ENCODE measurements at places on chromosomes 6 and 20.

DNA sequence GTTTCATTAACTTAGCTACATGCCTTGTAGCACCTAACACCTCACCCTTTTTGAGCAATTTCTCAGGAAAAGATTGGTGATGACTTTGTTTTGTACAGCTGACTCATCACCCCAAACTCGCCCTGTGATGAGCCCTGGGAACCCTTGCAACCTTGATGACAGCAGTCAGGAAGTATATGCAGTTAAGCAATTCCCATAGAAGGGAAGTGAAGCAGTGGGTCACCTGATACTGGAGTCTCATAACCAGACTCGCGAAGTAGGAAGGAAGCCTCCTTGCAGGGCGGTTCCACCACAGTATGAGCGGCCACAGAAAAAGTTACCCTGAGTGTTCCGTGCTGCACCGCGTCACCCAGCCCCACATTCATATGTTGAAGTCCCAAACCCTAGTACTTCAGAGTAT lies 82.0 kb upstream of the EDN1 start:
- DNase-seq, result peak; percentile 61

DNA sequence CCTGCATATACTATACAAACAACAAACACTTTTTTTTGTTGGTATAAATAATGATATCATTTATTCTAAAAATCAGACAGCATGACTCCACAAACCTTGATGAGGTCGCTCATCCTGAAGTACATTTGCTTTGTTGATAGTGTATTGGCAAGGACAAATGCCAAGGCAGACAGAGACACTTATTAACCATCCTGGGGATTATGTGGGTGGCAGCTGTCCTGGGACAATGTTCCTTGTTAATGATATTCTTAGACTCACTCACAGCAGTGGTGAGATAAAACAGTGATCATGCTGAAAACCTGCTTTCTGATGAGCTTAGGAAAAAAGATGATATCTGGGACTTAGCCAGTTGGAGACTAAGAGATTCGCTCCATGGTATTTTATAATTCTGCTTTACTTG lies 85.4 kb upstream of the OGFRL1 start:
- no peak for DNase-seq

DNA sequence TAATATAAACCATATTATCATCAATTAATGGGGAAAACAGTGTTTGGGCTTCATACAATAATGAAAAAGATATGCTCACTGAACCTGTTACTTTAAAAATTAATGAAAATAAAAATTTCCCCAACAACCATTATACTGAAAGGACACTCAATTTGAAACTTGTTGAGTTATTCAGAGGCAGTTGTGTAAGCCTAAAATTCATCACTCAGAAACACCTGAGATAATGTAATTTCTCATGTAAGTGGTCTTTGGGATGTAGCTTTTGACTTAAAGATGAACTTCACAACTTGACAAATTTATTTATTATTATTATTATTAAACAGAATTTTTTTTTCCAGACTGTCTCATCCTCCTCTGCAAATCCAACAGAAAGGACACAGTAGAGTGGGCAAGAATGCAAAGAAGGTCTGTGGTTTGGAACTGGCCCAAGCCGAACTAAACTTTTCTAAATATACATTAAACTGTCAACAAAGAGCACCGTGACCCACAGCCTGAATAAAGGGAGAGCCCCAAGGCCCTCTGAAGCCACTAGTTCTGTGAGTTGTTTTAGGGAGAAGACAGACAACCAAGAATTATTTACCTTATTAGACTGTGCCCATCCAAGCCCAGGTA lies 32.2 kb upstream of the HEY2 start:
- DNase-seq, result no peak

DNA sequence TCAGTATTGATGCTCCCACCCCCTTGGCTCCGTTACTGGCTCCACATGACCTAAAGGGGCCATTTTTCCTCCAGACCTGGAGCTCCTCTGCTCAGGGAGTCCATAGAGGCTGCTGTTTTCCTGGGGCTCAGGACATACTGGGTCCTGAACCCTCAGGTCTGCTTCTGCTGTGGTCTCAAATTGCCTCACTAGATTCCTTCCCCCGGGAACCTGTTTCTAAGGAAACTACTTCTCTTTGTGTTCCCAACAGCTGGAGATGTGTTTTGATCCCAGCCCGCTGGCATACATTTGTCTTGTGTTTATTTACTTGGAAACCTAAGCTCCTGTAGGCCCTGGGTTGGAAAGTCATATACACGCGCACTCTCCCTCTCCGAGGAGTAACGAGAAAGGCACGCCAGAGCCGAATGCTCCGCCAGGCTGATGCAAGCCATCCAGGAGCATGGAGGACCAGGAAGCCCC lies 222.8 kb downstream of the UST start:
- no peak for DNase-seq

DNA sequence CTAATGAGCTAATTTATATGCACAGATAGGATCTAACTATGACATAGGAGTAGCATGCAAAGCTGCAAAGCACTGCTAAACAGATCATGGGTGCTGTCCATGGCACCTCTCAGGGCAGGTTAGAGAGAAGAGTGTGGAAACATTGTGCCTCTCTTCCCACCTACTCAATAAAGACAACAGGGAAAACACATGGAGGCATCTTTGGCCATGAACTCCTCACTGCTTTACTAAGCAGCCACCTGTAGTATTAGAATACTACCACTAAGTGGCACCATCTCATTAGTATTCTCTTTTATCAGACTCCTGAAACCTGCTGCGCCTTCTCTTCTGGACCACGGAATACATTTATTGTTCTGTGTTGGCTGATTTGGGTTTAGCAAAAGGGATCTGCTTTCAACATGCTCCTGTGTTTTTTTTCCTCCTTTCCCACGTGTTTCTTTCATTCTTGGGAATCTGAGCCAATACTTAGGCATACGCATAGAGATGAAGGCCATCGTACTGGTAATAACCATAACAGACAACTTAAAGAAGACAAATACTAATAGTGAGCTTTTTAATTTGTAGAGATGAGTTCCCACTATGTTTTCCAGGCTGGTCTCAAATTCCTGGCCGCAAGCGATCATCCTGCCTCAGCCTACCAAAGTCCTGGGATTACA lies 9.4 kb upstream of the HDDC2 start:
- peak; percentile 82 for DNase-seq

- no peak for DNase-seq
These were observed 881 bp upstream of the MAP7 start for GRCh38 chr6:136551103-136551502.

- DNase-seq, result no peak
These were observed 82.4 kb downstream of the HDGFL1 start for GRCh38 chr6:22651731-22652130.

DNA sequence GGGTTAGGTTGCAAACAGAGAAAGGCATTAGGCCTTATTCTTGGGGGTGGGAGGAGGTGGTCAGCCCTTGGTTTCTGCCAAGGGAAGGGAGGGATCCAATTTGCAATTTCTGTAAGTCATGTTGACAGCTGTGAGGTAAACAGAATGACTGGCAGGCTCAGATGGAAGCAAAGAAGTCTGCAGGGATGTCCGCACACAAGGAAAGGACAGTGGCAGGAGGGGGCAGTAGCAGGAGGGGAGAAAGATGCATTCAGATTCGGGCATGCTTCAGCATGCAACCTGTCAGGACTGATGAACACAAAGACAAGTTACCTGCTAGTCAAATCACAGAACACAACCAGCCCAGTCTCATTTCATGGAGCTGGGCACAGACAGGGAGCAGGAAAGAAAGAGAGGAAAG lies 217.9 kb upstream of the FOXA2 start:
- no peak for DNase-seq

GRCh38 chr6:130841128-130841728 lies 14.0 kb downstream of the SMLR1 start:
- no peak for DNase-seq

DNA sequence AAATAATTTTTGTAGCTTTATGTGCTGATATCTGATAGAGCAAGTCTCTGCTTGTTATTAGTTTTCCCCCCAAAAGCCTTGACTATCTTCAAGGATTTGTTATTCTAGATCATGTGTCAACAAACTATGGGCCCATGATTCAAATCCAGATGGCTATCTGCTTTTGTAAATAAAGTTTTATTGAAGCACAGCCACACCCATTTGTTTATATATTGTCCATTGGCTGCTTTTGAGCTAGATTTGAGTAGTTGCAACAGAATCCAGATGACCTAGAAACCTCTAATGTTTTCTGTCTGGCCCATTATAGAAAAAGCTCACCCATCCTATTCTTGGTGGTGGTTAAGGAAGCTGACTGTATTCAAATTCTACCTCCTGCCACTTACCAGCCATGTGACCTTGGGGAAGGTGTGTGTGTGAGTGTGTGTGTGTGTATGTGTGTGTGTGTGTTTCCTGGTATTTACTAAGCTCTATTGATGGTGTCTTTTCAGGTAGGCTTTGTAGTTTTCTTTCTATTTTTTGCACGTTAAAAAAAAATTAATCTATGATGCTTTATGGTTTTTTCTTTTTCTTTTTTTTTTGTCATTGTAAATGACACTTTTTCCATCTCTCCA lies 1.3 kb upstream of the GTSF1L start:
- DNase-seq, result no peak

DNA sequence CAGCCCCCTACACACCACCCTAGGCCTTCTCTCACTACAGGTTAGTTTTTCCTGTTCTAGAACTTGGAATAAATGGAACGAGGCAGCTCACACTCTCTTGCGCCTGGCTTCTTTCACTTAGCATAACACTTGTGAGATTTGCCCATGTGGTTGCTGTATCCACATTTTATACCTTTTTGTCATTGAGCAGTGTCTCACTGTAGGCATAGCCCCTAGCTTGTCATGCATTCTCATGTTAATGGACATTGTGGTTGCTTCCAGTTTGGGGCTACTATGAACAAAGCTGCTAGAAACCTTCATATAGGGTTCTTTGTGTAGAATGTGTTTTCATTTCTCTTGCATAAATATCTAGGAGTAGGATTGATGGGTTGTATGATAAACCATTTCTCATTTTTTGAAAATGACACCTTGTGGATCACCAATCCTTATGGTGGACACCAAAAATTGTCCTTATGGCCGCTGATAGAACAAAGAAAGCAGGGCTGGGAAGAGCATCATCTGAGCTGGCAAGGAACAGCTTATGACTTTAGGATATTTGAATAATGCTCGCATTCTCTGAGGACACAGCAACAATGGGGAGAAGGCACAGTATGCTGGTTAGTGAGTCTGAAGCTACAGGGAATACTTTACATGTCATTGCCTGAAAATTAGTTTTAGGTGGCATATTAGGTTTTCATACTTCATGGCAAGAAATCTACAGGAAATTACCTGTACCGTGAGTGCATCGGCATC lies 9.8 kb upstream of the SLC22A23 start:
- DNase-seq, result no peak

- DNase-seq, result no peak
These were observed 1.7 kb upstream of the DLL1 start for GRCh38 chr6:170292407-170293158.

- no peak for DNase-seq
These were observed 1.6 kb upstream of the DDAH2 start for GRCh38 chr6:31730631-31731086.

- DNase-seq, result no peak
These were observed 6.7 kb downstream of the C20orf203 start for GRCh38 chr20:32667027-32667426.

DNA sequence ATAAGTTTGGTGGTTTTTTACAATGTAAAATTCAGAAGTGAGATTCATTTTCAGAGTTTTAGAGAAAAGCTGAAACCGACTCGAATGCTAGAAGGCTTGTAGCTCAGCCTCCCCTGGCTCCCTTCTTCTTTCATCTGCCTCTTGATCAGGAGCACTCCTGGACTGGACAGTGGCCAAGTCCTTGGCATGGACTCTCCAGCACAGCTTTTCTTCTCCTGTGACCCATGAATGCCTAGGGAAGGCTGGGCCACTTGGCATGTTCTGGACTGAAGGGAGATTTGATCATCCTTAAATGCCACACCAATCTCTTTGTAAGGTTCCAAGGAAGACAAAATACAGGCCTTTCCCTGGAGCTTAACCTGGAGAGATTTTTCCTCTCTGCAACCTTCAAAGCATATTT lies 384.0 kb upstream of the SASH1 start:
- DNase-seq, result no peak

DNA sequence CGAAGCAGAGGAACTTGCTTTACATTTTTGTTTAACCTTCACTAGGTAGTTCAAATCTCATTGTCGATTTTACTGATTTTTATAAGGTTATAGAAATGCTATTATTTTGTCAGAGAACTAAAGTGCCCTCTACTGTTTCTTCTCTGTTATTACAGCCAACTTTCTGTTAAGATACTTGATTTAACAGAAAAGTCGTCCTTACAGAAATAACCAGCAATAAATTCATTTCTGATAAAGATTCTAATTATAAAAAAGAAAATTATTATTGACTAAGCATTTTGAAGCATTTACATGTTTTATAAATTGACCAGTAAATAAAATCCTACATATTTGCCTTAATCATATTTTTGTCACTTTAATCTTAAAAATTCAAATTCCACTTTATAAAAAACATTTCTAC lies 60.8 kb downstream of the OGFRL1 start:
- peak; percentile 73 for DNase-seq

- no peak for DNase-seq
These were observed 59.5 kb downstream of the ADGRG6 start for GRCh38 chr6:142361345-142361744.

DNA sequence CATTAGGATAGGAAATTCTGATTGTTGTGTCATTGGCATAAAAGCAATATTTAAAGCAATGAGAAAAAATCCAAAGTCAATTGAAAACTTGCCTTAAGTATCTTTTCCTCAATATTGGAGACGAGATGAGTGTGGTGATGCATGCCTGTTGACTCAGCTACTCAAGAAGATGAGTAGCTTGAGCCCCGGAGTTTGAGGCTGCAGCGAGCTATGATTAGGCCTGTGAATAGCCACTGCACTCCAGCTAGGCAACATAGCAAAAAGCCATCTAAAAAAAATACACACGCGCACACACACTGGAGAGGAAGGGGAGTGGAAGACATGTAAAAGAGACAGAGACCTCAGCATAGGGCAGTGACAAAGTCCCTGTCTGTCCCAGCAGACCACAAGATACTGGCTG lies 9.7 kb upstream of the MARCKS start:
- no peak for DNase-seq

GRCh38 chr6:63295553-63296194 lies 24.1 kb downstream of the LGSN start:
- DNase-seq, result no peak

DNA sequence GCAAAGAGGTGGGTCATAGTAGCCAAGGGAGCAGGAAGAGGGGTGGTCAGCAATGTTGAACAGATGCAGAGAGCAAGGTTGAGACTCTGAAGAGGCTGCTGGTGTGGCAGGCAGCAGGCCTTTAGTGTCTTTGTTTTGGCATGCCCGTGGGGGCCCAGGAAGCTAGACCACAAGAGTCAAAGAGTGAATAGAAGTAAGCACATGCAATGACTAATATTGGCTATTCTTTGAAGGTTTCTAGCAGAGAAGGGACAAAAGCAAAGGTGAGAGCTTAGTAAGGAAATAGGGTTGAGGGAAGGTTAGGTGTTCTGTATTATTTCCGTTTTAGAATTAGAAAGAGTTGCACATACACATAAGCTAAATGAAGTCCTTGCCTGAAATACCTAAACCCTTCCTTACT lies 18.8 kb downstream of the TDRD6 start:
- DNase-seq, result no peak

- no peak for DNase-seq
These were observed 87.6 kb upstream of the FRMD1 start for GRCh38 chr6:168166627-168167026.

Data from fibroblast of pulmonary artery (primary cell).